Upper lobe of right lung (tissue), 1 donor: ENCODE measurements at places on chromosomes 12 and 14. TPM values are rescaled to one million over a fixed set of nuclear protein-coding genes. Genes with fewer than 3 reads are reported as not detected.

Gene RIC8B
- total RNA-seq: 11.6 TPM

Gene LBHD2
- not detected for total RNA-seq

GRCh38 chr12:6124411-6125309 lies at the start of gene VWF:
TSS of gene VWF (minus strand) at chr12:6124670. CDS start at chr12:6123196, 1,474 bp downstream.
- no peak for DNase-seq

DNA sequence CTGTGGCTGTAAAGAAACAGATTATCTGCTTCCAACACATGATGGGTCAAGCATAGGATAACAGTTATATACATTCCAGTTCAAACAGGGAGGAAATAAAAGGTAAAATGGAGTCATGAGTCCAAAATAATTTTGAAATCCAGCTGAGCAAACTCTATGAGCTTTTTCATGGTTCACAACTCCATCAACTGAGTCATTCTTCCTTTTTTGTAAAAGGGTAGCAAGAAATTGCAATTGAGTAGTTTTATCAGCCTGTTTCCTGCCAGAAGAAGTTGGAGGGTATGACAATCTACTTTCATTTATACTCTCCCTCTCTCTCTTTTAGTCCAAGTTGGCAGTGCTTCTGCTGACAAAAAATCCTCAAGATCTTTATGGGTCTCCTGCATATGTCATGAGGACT lies 95.6 kb downstream of the CPNE8 start:
- no peak for DNase-seq

- DNase-seq: no peak
Measured at GRCh38 chr14:30763891-30764290, 110.5 kb upstream of the COCH start.
